ENCODE measurements at places on chromosomes 5 and 9.

GRCh38 chr5:3526551-3527185 is 69.0 kb upstream of the IRX1 start:
- no peak for DNase-seq

DNA sequence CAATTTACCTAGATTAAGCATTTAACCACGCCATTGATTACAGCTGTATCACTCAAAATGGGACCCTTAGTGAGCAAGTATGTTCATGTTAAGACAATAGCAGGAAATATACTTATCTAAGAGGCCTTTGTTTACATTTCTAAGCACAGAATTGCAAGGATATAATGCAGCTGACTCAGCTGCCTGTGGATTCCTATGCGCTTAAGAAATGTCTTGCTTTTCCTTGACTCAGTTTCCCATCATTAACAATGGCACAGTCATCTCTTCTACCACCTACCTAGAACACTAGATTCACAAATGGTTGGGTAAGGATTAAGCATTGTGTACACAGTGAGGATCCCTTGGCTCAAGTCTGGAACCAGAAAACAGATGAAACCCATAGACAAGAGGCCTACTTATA is 163.8 kb downstream of the TSSK1B start:
- peak; percentile 23 for DNase-seq

DNA sequence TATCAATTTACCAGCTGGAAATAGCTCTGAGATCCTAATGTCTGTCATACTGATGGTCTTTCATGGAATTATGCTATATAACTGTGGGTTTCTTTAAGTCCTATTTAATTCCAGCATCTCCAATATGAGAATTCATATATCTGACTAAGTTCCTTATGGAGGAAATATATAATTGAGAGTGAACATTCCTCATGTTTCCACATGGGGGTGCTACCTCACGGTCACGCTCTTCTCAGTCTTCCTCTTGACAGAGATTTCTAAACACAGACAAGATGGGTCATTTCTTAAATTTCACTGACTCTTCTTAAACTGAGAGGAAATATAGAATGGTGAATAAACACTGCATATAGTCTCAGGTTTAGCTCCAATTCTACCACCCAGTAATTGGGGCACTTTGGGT is 212.1 kb downstream of the SLF1 start:
- DNase-seq = no peak

DNA sequence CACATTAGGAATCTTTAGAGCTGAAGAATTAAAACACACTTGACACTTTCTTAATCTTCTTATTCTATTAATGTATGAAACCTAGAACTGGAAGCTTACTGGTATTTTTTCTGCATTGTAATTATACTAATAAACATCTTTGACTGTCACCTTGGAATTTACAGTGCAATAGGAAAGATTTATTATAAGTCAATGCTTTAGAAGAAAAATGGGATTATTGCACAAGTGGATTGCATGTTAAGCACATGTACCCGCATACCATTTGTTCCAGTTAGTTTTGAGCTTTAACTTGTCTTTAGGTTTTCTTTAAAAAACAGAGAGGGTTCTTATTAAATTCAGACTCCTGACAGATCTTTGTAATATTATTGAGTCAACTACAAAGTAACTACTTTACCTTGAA is 278.5 kb downstream of the CCDC171 start:
- peak; percentile 45 for DNase-seq

- DNase-seq = no peak
These were observed 968 bp downstream of the NKD2 start for GRCh38 chr5:1009359-1010180.

DNA sequence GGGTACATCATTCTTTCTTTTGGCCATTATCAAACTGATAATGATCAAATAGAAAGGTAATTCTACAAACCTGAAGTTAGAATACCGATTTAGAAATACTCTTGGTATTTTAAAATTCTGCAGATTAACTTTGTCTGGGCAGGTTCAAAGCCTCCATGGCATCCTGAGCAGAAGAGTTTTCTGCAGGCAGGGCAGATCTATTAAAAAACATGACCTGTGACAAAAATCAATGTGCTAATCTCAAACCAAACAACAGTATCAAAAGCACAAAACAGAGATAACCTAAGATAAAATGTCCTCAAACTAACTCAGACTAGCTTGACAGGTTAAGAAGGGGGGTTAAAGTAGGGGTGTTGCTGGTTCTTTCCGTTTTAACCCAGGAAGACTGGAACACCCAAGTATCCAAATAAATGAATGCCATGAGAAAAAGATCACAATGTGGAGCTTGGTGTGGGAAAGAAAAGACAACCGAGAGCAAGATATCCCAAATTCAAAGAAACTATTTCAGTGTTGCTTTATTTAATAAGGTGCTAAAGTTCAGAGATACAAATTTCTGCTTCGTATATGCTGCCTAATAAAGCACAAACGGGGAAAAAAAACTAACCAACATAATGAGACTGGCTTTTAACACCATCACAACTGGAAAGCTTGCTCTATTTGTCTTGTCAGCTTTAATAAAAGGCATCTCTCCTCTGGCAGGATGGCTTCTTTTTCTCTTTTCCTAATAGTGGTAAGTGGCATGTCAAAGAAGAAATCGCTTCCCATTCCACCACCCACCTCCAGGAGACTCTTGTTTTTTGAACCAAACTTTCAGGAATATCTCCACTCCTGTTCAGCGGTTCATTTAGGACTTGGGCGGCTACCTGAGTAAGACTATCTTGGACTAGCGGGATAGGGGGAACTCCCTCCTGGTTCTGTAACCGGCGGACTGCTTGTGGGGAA is 2.3 kb downstream of the EFNA5 start:
- DNase-seq = peak; percentile 3

- DNase-seq = peak; percentile 49
These were observed 206.4 kb downstream of the C9orf50 start for GRCh38 chr9:129414377-129414992.

DNA sequence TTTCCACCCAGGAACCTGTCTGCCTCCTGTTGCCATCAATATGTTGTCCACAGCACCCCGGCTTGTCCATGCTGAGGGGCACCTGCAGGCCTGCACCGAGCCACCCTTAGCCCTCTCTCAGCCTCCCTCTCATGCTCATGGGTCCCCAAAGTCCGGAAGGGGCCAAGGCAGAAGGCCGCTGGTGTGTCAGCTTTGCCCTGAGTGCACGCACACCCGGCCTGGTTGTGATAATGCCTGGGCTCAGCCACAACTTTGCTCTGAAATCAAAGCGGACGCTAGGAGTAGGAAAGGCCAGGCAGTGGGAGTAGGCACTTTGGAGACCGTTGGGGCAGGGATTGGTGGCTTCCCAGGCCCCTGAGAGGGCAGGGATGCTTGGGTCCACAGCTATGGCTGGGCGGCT is 201.8 kb upstream of the NUDT12 start:
- no peak for DNase-seq

DNA sequence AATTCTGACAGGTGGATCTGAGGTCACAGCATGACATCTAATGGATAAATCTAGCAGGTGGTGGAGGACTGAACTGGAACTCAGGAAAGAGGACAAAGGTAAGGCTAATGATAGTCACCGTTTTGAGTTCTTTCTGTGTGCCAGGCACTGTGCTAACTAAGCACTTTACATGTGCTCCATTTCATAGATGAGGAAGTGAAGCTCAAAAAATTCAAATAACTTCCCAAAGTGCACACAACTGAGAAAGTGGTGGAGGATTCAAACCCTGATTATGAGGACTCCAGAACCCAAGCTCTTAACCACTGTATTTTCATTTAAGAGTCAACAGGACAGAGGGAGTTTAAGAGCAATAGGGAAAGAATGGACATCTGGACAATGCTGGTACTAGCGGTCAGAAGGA is 7.1 kb upstream of the DELE1 start:
- DNase-seq = no peak

DNA sequence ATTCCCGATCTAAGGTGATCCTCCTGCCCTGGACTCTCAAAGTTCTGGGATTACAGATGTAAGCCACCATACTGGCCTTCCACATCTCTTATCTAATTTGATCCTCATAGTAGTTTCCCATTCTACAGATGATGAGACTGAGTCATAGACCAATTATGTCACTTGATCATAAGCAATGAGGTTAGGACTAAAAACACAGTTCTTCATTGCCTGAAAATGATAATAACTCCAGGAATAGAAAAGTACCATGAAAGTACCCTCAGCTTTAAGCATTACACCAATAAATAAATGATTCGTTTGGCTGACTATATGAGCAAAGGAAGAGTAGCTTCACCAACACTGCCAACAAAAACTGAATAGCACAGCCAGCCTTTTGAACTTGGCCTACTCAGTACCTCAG is 389.5 kb downstream of the ACTL7B start:
- no peak for DNase-seq

DNA sequence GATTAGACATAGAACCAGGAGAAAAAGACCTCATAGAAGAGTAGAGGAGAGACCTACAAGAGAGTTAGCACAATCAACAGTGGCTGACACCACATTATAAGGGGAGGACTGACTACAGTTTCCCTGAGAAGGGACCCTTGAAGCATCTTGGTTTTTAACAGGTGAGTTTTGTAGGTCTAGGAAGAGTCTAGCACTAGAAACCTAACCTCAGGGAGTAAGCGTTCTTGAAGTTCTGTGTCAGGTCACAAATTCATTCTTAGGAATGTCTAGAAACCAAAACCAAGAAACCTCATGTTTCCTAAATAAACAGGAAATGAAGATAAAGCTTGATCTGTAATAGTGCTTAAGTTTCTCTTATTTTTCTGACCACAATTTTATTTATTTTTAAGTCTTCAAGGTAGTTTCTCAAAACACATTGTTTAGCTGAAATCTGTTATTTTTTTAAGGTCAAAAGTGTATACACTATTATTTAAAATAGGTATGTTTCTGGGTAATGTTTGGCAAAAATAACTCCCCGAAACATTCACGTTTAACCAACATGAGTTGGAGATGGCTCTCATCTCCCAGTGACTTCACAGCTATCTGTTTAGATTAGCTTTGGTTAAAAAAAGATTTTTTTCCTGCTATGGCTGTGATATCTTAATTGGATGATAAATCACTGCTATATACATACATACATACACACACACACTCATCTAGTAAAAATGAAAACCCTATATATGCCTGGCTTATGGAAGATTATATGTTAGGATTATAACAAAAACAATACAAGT is 37.1 kb downstream of the MAP3K1 start:
- peak; percentile 8 for DNase-seq

DNA sequence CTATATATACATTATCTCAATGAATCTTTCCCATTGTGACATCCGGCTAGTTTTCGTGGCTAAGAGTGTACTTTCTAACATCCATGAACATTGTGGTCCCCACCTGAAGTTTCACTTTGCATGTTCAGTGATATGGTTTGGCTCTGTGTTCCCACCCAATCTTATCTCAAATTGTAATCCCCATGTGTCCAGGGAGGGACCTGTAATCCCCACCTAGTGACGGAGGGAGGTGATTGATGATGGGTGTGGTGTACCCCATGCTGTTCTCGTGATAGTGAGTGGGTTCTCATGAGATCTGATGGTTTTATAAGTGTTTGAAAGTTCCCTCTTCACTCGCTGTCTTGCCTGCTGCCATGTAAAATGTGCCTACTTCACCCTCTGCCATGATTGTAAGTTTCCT is 28.1 kb downstream of the MRPL22 start:
- DNase-seq = no peak

DNA sequence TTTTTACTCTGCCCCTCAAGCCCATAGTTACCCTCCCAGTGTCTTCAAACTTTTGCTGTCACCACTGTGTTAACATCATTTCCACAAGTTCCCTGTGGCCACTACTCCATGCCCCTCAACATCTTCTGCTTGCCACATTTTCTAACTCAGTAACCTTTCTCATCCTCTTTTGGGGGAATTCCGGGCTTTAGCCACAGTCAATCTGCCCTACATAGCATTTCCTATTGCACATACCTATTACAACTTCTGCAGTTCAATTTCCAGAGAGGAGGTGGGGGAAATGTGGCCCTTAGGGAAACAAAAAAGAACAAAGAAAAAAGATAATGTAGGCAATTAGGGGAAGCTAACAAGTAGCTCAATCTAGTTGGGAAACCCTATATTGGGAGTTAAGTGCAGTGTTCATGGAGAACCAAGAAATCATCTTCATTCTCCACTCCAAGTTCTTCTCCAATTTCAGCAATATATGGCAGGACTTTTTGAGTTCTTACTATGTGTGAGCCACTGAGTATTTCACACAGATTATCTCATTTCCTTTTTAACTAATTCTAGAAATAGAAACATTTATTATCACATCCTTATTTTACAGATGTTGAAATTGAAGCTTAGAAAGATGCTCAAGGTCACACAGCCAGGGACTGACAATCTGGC is 40.2 kb upstream of the LPAR1 start:
- DNase-seq = peak; percentile 17

DNA sequence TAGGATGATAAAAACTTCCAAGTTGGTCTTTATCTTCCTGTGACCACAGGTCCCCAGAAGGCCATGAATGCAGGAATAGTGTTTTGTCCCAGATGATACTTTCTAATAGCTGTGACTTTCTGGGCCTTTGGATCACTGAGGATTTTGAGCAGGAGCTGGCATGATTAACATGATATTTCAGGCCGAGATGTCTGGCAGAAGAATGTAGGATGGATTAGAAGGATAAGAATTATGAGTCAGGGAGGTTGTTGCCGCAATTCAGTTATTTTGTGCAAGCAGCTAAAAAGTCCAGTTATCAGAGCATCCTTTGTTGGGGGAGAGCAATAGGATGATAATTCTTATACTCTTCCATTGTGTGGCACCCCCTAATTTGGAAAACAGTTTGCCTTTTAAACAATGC is 189.7 kb downstream of the PSAT1 start:
- no peak for DNase-seq

DNA sequence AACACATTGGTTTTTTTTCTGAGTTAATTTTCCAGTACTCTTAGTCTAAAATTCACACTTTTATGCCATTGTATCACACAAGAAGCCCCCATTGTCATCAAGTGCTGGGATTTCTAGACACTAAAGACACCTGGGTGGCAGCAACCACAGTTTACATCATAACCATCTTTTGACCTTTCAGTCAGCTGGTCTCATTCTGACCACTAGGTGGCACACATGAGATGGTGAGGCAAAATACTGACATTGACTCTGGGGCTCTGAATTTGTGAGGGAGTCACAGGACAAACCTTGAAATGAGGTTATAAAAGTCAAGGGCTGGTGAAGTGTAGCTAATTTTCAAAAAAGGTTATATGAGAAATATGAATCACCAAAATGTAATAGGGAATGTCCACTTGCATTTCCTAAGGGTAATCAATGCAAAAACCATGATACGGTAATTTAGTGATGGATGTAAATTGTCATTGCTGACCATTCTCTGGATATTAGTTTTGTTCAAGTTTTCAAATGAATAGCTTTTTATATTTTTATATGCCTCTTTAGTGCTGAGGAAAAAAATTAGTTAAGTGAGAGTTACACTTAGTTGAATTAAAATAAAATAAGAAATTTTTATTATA is 229.4 kb downstream of the DMAC1 start:
- DNase-seq = peak; percentile 57

- DNase-seq = peak; percentile 88
These were observed 149.5 kb downstream of the FANCC start for GRCh38 chr9:95167998-95168397.

GRCh38 chr5:51411921-51412325 is 28.7 kb downstream of the ISL1 start:
- DNase-seq = no peak

GRCh38 chr5:94893412-94894135 is 275.1 kb downstream of the SLF1 start:
- peak; percentile 5 for DNase-seq
